ENCODE measurements at places on chromosomes 2 and 18. TPM values are rescaled to one million over a fixed set of nuclear protein-coding genes. Genes with fewer than 3 reads are reported as not detected.

Gene CFAP65
- not detected for total RNA-seq

Gene C1QL2
- total RNA-seq: not detected

Gene GPR45
- total RNA-seq: not detected

Gene DCDC2C
- total RNA-seq: not detected

Gene ANKRD53
- 4.9 TPM for total RNA-seq

Gene CD8B
- not detected for total RNA-seq

Gene TMEM17
- total RNA-seq: 4.7 TPM

Gene NTSR2
- not detected for total RNA-seq

Gene FIGN
- 11.5 TPM for total RNA-seq

Gene ERICH2
- 0.47 TPM for total RNA-seq

Gene FOXD4L1
- total RNA-seq: 0.49 TPM

Gene GALNT5
- 1.3 TPM for total RNA-seq

Gene COPS9
- total RNA-seq: 93.6 TPM

DNA sequence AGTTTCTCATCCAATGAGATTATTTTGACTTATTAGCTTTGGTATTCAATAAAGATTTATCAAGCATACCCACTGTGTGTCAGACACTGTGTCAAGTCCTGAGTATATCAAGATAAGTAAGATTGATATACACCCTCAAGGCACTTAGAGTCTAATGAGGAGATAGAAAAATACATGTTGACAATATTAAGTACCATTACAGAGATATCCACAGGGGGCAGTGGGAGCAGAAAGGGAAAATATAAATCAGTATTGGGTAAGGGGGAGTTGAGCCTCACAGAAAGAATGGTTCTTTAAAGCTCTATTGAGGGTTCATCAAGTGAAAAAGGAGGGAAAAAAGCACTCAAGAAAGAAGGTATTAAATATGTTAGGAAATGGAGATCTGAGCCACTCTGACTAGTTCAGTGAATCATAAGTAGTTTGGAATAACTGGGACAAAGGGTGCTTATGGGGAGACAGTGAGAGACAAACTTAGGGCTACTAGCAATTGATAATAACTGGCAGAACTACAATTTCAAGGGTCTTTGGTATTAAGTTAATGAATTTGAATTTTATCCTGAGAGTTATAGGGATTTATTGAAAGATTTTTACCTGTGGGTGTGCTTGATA is 45.5 kb upstream of the SLC8A1 start:
- H3K4me1 ChIP-seq: peaks cover 34% of the 10 kb centered on the region
- H3K27me3 ChIP-seq: no peaks in the 10 kb centered on the region
- H3K4me3 ChIP-seq: no peak overlapping the region
- no peak for DNase-seq

GRCh38 chr2:74867841-74868658 is 34.1 kb downstream of the HK2 start:
- DNase-seq: no peak
- H3K36me3 ChIP-seq: peaks cover 14% of the 10 kb centered on the region
- no peaks in the 10 kb centered on the region for H3K27me3 ChIP-seq
- H3K4me1 ChIP-seq: peaks cover 3% of the 10 kb centered on the region
- no peak overlapping the region for H3K4me3 ChIP-seq

GRCh38 chr18:46676182-46676835 is 19.3 kb upstream of the LOXHD1 start:
- H3K27me3 ChIP-seq: peaks cover 27% of the 10 kb centered on the region
- H3K4me3 ChIP-seq: no peak overlapping the region
- no peak for DNase-seq
- peaks cover 12% of the 10 kb centered on the region for H3K4me1 ChIP-seq

GRCh38 chr2:101698014-101698843 is 722 bp downstream of the MAP4K4 start:
- H3K4me1 ChIP-seq: peaks cover 20% of the 10 kb centered on the region
- H3K36me3 ChIP-seq: peaks cover 13% of the 10 kb centered on the region
- peak overlapping the region; percentile 33 for H3K27ac ChIP-seq
- H3K27me3 ChIP-seq: no peaks in the 10 kb centered on the region

DNA sequence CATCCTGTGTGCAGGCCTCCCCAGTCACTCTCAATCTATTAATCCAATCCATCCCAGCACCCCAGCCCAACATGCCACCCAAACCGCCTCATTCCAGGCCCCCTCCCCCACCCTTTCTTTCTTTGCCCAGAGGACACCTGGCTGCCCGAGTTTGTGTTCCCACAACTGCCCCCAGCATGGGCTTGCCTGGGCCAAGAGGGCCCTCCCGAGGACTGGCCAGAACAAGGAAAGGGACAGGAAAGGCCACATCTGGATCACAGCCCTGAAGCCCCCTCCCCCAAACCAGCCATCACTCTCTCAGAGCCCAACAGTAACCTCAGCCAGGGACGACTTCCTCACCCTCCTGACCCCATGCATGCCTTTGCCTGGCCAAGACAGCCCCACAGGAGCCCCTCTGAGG is 1.2 kb downstream of the TNS1 start:
- H3K4me3 ChIP-seq: peak overlapping the region; percentile 62
- peaks cover 47% of the 10 kb centered on the region for H3K4me1 ChIP-seq
- peaks cover 15% of the 10 kb centered on the region for H3K27me3 ChIP-seq
- DNase-seq: no peak

GRCh38 chr2:58650781-58651180 is 409.7 kb upstream of the FANCL start:
- H3K4me1 ChIP-seq: peaks cover 9% of the 10 kb centered on the region
- H3K4me3 ChIP-seq: no peak overlapping the region
- H3K27me3 ChIP-seq: no peaks in the 10 kb centered on the region

DNA sequence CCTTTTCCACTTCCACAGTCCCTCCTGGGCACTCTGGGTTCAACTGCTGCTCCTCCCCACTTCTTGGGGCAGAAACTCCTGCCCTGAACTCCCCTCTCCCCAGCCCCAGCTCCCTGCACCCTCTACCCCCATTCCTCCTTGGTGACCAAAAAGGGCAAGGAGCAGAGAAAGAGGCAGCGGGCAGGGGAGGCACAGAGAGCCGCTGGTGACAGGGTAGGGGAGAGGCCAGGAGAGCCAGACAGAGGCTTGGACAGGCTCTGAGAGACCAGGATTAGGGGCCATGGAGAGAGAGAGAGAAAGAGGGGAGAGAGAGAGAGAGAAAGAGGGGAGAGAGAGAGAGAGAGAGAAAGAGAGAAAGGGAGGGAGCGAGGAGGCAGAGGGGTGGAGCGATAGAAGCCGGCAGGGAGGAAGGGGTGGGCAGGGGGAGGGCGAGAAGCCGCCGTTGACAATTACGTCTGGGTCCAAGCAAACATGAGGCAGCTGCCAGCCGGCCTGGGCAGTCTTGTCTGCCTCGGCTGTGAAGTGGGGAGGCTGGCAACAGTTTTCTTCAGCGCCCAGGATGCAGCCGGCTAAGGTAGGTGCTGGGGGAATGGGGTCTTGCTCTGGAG is at the start of gene KCNIP3:
KCNIP3 (plus strand) TSS at position 468 of the 608 bp plus-strand sequence; CDS start at position 560, 92 bp downstream.
- no peak for DNase-seq
- H3K27me3 ChIP-seq: peaks cover 8% of the 10 kb centered on the region
- peak within 1 kb of the TSS; percentile 54 for H3K4me3 ChIP-seq
- peaks cover 3% of the 10 kb centered on the region for H3K36me3 ChIP-seq

DNA sequence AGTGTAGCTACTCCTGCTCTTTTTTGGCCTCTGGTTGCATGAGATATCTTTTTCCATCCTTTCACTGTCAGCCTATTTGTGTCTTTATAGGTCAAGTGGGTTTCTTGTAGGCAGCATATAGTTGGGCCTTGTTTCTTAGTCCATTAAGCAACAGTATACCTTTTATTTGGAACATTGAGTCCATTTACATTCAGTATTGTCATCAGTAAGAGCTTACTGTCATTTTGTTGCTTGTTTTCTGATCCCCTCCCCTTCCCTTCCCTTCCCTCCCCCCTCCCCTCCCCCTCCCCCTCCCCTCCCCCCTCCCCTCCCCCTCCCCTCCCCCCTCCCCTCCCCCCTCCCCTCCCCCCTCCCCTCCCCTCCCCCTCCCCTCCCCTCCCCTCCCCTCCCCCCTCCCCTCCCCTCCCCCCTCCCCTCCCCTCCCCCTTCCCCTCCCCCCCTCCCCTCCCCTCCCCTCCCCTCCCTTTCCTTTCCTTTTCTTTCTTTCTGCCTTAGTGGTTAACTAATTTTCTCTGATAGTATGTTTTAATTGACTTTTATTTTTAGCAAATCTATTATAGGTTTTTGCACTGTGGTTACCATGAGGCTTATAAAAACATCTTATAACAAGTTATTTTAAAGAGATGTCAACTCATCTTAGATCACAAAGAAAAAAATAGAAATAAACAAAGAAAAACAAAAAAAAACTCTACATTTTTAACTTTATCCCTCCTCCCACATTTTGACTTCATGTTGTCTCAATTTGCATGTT is 13.2 kb upstream of the DCDC2C start:
- H3K27me3 ChIP-seq: peaks cover 47% of the 10 kb centered on the region
- H3K36me3 ChIP-seq: no peaks in the 10 kb centered on the region
- no peak overlapping the region for H3K4me3 ChIP-seq
- H3K27ac ChIP-seq: no peak overlapping the region
- no peaks in the 10 kb centered on the region for H3K4me1 ChIP-seq

DNA sequence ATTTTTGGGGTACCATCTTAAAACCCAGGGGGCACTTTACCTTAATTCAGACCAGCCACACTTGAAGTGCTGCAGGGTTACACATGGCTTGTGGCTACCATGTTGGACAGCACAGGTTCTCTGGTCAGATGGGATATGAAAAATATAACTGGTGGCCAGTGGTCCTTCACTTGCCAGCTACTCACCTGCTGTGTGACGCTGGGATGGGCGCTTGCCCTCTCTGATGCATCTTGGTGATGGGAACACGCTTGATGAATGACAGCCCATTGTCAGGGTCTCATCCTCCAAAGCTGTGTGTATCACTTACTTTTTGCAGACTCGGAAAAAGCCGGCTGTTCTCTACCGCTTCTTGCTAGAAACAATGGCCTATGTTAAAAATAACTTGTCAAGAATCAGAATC is 22.5 kb downstream of the HJURP start:
- DNase-seq: no peak
- H3K36me3 ChIP-seq: peaks cover 11% of the 10 kb centered on the region
- H3K27me3 ChIP-seq: no peaks in the 10 kb centered on the region
- no peak overlapping the region for H3K27ac ChIP-seq
- H3K4me1 ChIP-seq: no peaks in the 10 kb centered on the region

GRCh38 chr2:232385660-232386489 is 7.3 kb downstream of the ALPP start:
- H3K27me3 ChIP-seq: peaks cover 66% of the 10 kb centered on the region
- no peak for DNase-seq
- peaks cover 22% of the 10 kb centered on the region for H3K4me1 ChIP-seq

DNA sequence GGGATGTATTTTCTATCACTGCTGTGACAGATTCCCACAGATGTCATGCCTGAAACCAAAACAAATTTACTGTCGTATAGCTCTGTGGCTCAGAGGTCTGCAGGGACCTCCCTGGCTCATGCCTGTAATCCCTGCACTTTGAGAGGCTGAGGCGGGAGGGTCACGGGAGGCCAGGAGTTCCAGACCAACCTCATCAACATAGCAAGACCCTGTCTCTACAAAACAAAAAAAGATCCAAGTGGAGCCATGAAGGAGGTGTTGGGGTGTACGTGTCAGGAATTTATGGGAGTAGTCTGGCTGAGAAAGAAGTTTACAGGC is 51.0 kb upstream of the FAHD2A start:
- peaks cover 67% of the 10 kb centered on the region for H3K27me3 ChIP-seq
- DNase-seq: no peak
- no peak overlapping the region for H3K4me3 ChIP-seq

- no peaks in the 10 kb centered on the region for H3K36me3 ChIP-seq
- DNase-seq: no peak
- no peak overlapping the region for H3K4me3 ChIP-seq
Measured at GRCh38 chr2:2904721-2905350, 472.8 kb downstream of the EIPR1 start.
